Fibroblast of lung (primary cell): ENCODE measurements at places on chromosomes 3 and 15. TPM values are rescaled to one million over a fixed set of nuclear protein-coding genes. Genes with fewer than 3 reads are reported as not detected.

Gene ROPN1
- not detected in 2 replicates for total RNA-seq

Gene SEMA3F
- total RNA-seq, result 9.7 and 10.3 TPM in 2 replicates

Gene SAMD7
- total RNA-seq, result not detected in 2 replicates

Gene RETNLB
- not detected in 2 replicates for total RNA-seq

Gene UROC1
- not detected in 2 replicates for total RNA-seq

Gene NANOGP8
- not detected in 2 replicates for total RNA-seq

Gene NPAP1
- total RNA-seq, result not detected in 2 replicates

Gene ITIH4
- total RNA-seq, result 2.6 TPM in 2 replicates
